GM23248 (cell line): ENCODE measurements at places on chromosomes 13 and 19. TPM values are rescaled to one million over a fixed set of nuclear protein-coding genes. Genes with fewer than 3 reads are reported as not detected.

GRCh38 chr13:27551562-27551961 lies 68.8 kb downstream of the LNX2 start:
- H3K27me3 ChIP-seq, result no peaks in the 10 kb centered on the region
- no peak for DNase-seq
- peaks cover 4% of the 10 kb centered on the region; the same call in 1 of the 2 replicates for H3K4me1 ChIP-seq
- no peaks in the 10 kb centered on the region for H3K36me3 ChIP-seq
- no peak overlapping the region for H3K27ac ChIP-seq

The LGALS14 gene
- total RNA-seq, result not detected in 2 replicates

- no peaks in the 10 kb centered on the region for H3K4me1 ChIP-seq
- no peaks in the 10 kb centered on the region for H3K27me3 ChIP-seq
- no peak overlapping the region for H3K27ac ChIP-seq
- no peaks in the 10 kb centered on the region for H3K36me3 ChIP-seq
Measured at GRCh38 chr19:38196245-38196837, 27.7 kb downstream of the DPF1 start.

The PLPP2 gene
- total RNA-seq, result 1.4 and 4.3 TPM in 2 replicates

- H3K36me3 ChIP-seq, result no peaks in the 10 kb centered on the region
- peaks cover 64% of the 10 kb centered on the region for H3K4me1 ChIP-seq
- peak; percentile 90 for DNase-seq
- H3K4me3 ChIP-seq, result 0 out of 2 replicates have a peak overlapping the region, but pooled peaks have one; percentile 0
- H3K27me3 ChIP-seq, result no peaks in the 10 kb centered on the region
Measured at GRCh38 chr13:41613984-41614661, 156.8 kb downstream of the RGCC start.
